ENCODE measurements at places on chromosomes 2 and 18.

DNA sequence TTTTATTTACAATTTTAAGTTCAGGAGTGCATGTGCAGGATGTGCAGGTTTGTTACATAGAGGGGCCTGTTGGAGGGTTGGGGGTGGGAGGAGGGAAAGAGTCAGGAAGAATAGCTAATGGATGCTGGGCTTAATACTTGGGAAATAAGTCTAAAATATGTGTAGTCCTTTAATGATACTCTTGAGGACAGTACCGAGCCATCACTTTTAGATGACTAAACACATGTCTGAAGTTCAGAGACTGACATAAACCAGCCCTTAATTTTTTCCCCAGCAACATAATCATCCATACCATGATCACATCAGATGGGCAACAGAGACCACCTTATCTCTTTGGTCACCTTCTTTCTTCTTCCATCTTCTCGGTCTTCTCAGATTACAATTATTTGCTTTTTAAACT is 189.1 kb upstream of the COL3A1 start:
- no peak for DNase-seq

DNA sequence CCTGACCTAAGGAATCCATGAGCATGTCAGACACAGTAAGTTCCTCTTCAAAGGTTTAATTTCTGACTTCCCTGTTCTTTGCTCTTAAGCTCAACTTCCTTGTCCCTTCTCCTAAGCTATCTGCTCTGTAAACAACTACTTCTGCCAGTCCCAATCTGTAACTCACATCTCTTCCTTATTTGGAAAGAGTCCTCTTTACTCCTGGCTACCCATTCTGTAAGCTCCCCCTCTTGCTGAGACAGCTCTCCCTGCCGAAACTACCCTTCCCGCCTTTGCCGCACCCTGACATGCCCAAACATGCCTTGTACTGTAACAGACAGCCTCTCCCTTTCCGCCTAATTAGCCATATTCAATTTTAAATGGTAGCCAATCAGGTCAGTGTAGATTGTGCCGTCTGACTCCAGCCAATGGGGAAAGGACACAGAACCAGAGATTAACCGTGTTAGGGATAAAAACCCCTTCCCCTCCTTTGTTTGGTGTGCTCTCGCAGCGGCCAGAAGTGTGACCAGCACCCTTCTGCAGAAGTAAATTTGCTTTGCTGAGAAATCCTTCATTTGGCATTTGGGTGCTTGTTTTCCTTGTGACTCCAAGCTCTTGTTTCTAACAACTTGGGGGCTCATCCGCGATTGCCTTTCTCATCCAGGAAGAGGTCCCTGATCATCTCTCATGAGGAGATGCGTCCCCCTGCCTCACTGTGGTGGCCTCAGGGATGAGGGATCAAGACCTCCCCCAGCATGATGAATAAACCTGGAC is 49.0 kb downstream of the PIAS2 start:
- peak; percentile 9 for DNase-seq

DNA sequence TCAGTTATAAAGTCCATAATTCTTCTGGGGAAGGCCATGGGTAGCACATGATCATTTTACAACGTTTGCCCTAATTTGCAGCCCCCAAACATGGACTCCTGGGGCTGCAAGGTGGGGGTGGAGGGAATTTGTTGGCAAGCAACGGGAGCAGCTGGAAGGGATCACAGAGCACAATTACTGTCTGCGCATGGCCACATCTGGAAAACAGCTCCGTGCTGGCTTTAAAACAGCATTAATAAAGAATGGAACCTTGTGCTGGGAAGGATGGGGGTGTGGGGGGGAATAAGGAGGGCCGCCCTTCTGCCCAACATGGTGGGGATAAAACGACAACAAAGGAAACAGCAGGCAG is 60.9 kb upstream of the SLC14A2 start:
- DNase-seq: no peak

DNA sequence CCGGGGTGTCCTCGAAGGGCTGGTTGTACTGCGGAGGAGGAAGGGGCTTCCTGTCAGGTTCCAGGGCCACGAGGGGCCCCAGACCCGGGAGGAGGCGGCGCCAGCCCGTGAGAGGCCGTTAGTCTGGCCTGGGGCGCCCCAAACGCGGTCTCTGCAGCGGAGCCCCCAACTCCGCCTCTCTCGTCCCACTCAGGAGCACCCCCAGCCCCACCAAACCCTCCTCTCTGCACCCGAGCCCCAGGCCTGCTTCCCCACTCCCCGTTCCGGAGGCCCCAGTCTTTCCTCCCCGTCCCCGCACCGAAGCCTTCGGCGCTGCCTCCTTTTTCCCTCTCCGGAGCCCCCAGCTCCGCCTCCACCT is 473 bp downstream of the HJURP start:
- DNase-seq: no peak

GRCh38 chr18:79523736-79524180 is 128.0 kb downstream of the NFATC1 start:
- DNase-seq: peak; percentile 70

GRCh38 chr2:224723586-224724217 is 7.5 kb upstream of the CCDC195 start:
- DNase-seq: no peak

GRCh38 chr2:98811766-98812165 is 80.8 kb upstream of the MGAT4A start:
- DNase-seq: no peak

- no peak for DNase-seq
These were observed 7.5 kb downstream of the SLC9A4 start for GRCh38 chr2:102480285-102481195.

DNA sequence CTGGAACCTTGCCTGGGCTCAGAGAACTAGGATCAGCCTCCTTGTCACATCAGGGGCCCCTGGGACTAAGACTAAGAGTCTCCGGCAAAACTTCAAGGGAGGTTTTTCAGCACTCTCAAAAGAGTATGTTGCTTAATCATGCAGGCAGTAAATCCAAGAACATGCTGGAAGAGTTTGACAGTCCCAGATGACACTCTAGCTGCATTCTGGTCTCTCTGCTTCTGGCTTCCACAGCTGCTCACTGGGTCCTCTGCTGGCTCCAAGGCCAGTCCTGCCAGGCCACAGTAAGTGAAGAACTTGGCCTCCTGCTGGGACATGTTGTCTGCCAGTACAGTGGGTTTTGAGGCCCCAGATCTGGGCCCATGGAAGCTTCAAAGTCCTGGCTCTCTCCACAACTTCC is 45.2 kb upstream of the IL1RL1 start:
- DNase-seq: no peak

DNA sequence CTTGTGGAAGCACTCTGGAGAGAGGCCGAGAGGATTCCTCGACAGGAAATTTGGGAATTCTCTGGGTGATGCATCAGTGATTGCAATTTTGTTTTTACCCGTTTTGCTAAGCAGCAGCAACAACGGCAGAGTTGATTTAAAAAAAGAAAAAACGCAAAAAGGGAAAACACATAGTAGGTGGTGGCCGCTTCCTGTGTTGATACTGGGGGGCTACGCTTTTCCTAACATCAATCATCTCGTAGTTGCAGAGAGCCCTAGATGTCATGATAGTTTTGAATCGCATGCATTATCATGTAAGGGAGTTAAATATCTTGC is 271 bp upstream of the RBM43 start:
- DNase-seq: no peak
